ENCODE measurements at places on chromosomes 5 and 9. TPM values are rescaled to one million over a fixed set of nuclear protein-coding genes. Genes with fewer than 3 reads are reported as not detected.

The NOL8 gene
- total RNA-seq, result 20.2 TPM

The CNTFR gene
- 19.7 TPM for total RNA-seq

The PLPP7 gene
- total RNA-seq, result 146 TPM

The UGT3A2 gene
- total RNA-seq, result not detected

The ROR2 gene
- total RNA-seq, result 1.2 TPM

The SLC27A4 gene
- total RNA-seq, result 10.9 TPM

The CCNJL gene
- total RNA-seq, result 0.15 TPM

The PCDHB11 gene
- 0.05 TPM for total RNA-seq

The SCGB3A2 gene
- not detected for total RNA-seq

The FXN gene
- total RNA-seq, result 23.4 TPM

The ZDHHC11B gene
- 0.39 TPM for total RNA-seq

The SLC45A2 gene
- total RNA-seq, result not detected

The ADAMTS16 gene
- not detected for total RNA-seq

The GNG10 gene
- 19.2 TPM for total RNA-seq

The COL27A1 gene
- 0.42 TPM for total RNA-seq

The CRHBP gene
- total RNA-seq, result not detected

The CTSV gene
- 0.58 TPM for total RNA-seq

DNA sequence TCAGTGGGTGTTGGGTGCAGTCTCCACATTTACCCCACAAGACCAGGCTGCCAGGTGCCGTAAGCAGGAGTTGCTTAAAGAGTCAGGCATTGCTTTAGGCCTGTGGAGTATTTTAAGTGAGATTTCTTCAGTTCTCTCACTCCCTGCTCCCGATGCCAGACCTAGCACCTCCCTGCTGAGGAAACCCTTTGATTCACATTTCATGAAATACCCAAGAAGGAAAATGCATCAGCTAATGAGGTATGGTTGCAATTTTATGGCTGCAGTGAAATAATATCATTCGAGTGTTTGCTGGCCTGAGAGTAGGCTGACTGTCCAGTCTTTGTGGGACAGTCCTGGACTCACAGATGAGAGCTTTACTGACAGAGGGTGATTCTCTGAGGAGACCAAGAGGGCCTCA, 67.4 kb upstream of the CTSL start:
- no peak for DNase-seq

GRCh38 chr9:91736311-91736710, 213.7 kb downstream of the ROR2 start:
- no peak for DNase-seq

GRCh38 chr9:121781145-121781548, 129.7 kb downstream of the DAB2IP start:
- no peak for DNase-seq

DNA sequence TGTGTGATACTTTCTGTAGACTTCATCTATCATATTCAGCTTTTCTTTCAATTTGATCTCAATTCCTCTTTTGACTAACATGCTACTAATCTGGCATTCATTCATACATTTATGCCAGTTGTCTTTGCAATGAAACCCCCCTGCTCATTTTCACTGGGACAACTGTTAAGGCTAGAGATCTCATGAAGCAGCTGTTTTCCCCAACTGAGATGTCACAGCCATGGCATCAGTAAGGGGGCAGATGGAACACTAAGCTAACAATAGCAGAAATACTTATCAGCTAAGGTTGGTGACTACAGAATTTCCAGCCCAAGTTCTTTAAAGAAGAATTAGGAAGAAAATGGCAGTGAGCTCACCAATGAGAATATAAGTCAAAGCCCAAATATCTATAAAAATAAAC, 9.4 kb downstream of the TMED7 start:
- DNase-seq, result no peak

GRCh38 chr5:16754601-16755000, 137.8 kb upstream of the RETREG1 start:
- DNase-seq, result no peak

DNA sequence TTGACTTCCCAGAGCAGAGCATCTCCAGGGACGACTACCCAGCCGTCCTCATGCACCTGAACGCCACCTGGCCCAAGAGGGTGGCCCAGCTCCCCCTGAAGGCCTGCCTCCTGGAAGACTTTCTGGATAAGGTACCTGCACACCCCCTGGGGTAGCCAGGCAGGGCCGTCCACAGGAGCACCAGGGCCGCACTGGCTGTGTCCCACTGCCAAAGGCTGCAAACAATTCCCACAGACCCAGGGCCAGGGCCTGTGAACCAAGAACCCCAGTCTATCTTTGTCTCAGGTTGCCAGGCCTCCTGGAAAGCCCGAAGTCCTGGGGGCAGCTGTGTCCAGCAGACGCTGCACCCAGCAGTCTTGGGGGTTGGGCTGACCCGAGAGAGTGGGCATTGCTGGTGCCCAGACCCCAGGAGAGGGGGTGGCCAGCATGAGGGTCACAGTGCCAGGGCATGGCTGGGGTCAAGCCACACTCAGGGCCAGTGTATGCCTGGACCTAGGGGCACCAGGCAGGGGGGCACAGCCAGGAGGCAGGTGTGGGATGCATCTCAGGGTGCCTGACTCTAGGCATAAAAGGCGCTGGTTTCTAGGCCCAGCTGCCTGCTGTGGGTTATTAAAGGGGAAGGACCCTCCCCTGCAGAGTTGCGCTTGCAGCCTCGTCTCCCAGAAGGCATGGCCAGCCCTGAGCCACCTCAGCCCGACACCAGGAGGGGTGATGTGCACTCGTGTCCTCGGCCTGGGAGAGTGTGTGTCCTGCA, 17.7 kb downstream of the SLC6A18 start:
- no peak for DNase-seq

DNA sequence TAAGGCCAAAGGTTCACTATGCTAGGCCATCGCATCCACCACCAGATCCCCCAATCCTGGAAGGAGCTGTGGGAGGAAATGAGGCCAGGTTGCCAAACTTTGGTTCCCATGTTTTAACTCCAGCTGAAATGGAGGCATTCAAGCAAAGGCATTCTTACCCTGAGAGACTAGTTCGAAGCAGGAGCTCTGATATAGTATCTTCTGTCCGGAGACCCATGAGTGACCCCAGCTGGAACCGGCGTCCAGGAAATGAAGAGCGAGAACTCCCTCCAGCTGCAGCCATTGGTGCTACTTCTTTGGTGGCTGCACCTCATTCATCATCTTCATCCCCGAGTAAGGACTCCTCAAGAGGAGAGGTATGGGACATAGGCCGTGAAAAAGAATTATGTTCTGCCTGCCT, 75.6 kb downstream of the GAPVD1 start:
- DNase-seq, result no peak

GRCh38 chr9:121707477-121708424, 56.3 kb downstream of the DAB2IP start:
- no peak for DNase-seq

- no peak for DNase-seq
Measured at GRCh38 chr9:88478246-88478645, 56.7 kb upstream of the NXNL2 start.

GRCh38 chr5:10017786-10018185, 231.9 kb downstream of the ATPSCKMT start:
- DNase-seq, result no peak

DNA sequence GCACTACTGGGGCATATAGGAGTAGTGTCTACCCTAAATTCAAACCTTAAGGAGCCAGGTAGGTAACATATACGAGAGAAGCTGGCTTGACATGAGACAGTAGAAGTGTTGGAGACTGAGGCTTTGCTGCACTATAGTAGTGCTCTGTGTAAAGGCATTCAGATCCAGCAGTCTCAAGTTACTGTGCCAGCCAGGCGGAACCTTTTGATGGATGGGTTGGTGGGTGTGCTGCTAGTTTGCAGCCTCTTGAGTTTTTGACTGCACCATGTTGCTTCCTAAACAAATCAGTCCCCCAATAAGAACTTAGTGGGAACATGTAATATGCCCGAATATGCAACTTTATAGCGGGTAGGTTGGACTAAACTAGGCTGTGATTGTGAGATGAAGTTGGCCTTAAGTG, 1.5 kb downstream of the CLTA start:
- no peak for DNase-seq

GRCh38 chr9:98504298-98505282, 204.1 kb downstream of the GABBR2 start:
- DNase-seq, result no peak

DNA sequence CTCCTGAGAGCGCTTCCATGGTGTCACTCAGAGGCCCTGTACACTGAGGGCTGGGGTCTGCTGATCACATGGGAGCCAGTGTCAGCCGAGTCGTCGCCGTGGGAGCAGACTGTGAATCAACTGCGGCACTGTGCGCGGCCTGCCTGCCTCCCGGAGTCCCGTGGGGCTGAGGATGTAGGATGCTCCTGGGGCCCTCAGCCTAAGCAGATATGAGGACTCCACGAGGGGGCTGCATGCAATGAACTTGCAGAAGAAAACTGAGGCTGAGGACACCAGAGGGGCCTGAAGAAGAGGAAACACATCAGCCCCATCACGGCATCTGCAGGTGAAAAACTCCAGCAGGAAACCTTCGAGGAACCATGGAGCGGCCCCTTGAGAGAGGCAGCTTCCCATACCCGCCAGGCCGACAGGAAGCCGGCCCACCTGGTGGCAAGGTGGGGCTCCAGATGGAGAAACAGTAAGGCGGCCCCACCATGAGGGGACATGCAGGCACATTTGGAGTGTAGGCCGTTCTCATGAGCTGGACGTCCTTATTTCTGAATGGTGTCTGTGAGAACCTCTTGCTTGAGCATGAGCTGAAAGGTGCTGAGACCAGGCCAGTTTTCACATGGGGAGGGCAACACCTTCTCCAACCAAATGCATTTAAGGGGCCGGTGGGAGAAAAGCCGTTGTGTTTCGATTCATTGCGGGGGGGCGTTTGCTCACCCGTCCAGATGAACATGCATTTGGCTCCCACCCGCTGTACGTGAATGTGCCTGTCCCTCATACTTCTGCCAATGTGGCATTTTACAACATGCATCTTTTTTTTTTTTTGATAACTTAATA, 35.2 kb upstream of the ADAMTS2 start:
- no peak for DNase-seq

- no peak for DNase-seq
Measured at GRCh38 chr5:42005561-42006153, 80.6 kb downstream of the FBXO4 start.

- DNase-seq, result no peak
Measured at GRCh38 chr5:76764374-76764773, 48.4 kb downstream of the F2R start.

GRCh38 chr5:66602621-66603020, 6.4 kb downstream of the MAST4 start:
- DNase-seq, result no peak

GRCh38 chr5:170945275-170945674, 83.5 kb downstream of the RANBP17 start:
- DNase-seq, result no peak

- no peak for DNase-seq
Measured at GRCh38 chr9:92236465-92236864, 57.0 kb downstream of the IARS1 start.

- no peak for DNase-seq
Measured at GRCh38 chr5:66171349-66172344, 27.5 kb downstream of the SREK1 start.

GRCh38 chr9:102178811-102179210, 440.4 kb upstream of the GRIN3A start:
- no peak for DNase-seq

- no peak for DNase-seq
Measured at GRCh38 chr9:6153425-6153824, 62.2 kb upstream of the IL33 start.

DNA sequence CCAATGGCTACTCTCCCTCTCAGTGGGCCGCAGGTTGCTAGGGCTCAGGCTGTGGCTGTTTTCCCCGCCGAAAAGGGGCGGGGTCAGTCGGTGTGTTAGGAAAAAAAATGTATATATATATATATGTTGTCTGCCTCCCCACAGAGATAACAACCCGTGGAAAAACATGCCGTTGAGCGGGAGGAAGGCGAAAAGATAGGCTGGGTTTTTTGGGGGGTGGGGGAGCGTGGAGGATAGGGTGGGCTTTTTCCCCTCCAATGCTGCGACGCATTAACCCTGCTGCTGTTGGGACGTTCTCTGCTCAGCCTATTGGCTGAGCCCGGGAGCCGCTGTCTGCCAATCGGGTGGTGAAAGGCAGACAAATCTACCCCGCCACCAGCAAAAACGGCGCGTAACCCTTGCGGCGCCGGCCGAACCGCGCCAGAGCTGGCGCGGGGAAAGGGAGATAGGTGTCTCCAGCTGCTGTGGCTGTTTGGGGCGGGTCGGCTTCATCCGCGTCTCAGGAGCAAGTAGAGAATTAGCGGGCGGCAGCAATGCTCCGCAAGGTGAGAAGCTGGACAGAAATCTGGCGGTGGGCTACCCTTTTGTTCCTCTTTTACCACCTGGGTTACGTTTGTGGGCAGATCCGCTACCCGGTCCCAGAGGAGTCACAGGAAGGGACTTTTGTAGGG, at the start of gene PCDHGC4:
Gene PCDHGC4, plus strand, starts transcription at position 390 of the 671 bp plus-strand sequence. Its CDS starts 144 bp downstream, at position 534.
- no peak for DNase-seq

DNA sequence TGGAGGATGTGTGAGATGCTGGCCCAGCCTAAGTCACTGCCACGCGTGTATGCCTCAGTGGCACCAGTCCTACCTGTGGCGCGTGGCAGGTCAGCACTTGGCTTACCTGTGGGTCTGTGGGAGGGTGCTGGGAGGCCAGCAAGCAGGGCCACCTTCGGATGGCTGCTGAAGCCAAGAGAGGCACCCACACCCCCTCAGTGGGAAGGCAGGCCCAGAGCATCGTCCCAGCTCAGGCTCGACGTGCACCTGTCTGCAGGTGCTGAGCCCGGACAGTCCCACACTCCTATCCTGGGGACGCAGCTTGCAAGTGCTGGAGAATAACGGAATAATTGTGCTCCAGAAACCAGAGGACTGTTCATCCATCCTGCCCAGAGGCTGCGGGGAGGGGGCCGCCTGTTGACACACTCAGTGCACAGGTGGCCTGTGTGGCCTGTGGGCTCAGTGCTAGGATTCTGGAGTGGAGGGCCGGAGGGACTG, 24.0 kb downstream of the NKD2 start:
- DNase-seq, result no peak

- DNase-seq, result no peak
Measured at GRCh38 chr5:2532809-2533208, 218.7 kb downstream of the IRX2 start.

GRCh38 chr9:109974143-109974917, 194.3 kb downstream of the PALM2AKAP2 start:
- DNase-seq, result no peak

- no peak for DNase-seq
Measured at GRCh38 chr5:127517110-127517479, 345 bp upstream of the PRRC1 start.

GRCh38 chr9:99955606-99956005, 49.2 kb downstream of the STX17 start:
- DNase-seq, result no peak

- DNase-seq, result no peak
Measured at GRCh38 chr5:1778138-1779020, 21.3 kb downstream of the MRPL36 start.

GRCh38 chr5:137128012-137128411, 371.1 kb downstream of the SPOCK1 start:
- DNase-seq, result no peak

DNA sequence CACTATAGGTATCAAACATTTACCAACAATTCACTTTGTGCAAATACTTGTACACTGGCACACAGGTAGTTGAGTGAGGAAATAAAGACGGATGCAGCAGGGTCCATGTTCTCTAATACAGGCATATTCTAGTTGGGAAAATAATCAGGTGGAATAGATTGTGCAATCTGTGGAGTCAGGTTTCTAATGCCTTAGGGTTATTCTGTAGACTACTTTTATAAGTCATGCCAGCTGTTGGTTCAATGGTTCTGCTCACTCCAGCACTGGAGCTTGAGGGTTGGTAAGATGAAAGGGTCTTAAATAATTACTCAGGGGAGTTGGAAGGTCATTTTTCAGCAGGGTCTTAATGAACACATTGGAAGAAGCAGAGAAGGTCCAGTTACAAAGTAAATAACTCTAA, 690.3 kb upstream of the DMAC1 start:
- DNase-seq, result no peak
